CD14-positive monocyte (primary cell): ENCODE measurements at places on chromosomes 3 and 15. TPM values are rescaled to one million over a fixed set of nuclear protein-coding genes. Genes with fewer than 3 reads are reported as not detected.

GRCh38 chr3:13479332-13479581 is 849 bp upstream of the HDAC11 start:
- no peaks in the 10 kb centered on the region for H3K36me3 ChIP-seq
- no peaks in the 10 kb centered on the region for H3K27me3 ChIP-seq
- peak overlapping the region; percentile 89 for H3K27ac ChIP-seq
- peaks cover 29% of the 10 kb centered on the region for H3K4me1 ChIP-seq
- no peak for DNase-seq

DNA sequence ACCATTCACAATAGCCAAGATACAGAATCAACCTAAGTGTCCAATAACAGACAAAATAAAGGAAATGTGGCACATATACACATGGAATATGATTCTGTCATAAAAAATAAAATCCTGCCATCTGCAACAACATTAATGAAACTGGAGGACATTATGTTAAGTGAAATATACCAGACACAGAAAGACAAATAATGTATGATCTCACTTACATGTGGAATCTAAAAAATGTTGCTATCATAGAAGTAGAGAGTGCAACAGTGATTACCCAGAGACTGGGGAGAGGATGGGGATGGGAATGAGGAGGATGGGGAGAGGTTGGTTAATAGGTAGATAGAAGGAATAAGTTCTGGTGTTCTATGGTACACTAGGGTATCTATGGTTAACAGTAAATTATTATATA is 28.7 kb downstream of the MRPL3 start:
- H3K27me3 ChIP-seq: no peaks in the 10 kb centered on the region
- H3K36me3 ChIP-seq: peaks cover 34% of the 10 kb centered on the region
- H3K4me3 ChIP-seq: no peak overlapping the region

- no peak for DNase-seq
- no peaks in the 10 kb centered on the region for H3K36me3 ChIP-seq
- no peak overlapping the region for H3K4me3 ChIP-seq
- H3K27ac ChIP-seq: no peak overlapping the region
Observed at GRCh38 chr3:113084777-113085176, 94.0 kb downstream of the GTPBP8 start.

GRCh38 chr15:25993506-25993905 is 130.4 kb upstream of the ATP10A start:
- H3K4me3 ChIP-seq: no peak overlapping the region
- no peaks in the 10 kb centered on the region for H3K27me3 ChIP-seq

DNA sequence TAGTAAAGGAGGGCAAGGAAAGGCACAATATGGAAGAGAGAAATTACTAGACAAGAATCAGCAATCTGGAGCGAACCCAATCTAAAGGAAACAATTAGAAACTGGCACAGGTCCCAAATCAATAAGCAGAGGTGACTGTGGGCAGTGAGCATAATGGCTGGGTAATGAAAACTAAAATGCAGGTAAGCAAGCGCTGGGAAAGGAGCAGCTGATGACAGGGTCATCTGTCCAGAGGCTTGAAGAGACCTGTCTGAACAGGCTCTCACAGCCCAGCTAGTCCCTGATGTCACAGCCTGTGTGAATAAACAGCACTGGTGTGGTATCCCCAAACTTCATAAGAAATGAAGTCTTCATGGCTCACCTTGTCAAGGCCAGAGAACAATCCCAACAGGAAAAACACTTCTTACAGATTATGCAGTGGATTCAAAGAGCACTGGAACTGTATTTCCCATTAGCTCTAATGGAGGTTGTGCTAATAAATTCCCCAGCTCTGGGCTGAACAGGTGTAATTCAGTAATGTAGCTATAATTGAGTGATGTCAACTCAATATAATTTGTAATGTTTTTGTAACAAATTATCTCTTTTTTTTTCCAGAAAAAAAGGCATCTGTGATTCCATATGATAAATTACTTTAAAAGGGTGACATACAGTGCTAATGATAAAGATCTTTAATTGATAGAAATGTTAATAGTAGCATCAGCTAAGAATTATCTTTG is 197.3 kb downstream of the FHIT start:
- no peak for DNase-seq
- no peak overlapping the region for H3K4me3 ChIP-seq
- no peaks in the 10 kb centered on the region for H3K27me3 ChIP-seq
- H3K4me1 ChIP-seq: no peaks in the 10 kb centered on the region

DNA sequence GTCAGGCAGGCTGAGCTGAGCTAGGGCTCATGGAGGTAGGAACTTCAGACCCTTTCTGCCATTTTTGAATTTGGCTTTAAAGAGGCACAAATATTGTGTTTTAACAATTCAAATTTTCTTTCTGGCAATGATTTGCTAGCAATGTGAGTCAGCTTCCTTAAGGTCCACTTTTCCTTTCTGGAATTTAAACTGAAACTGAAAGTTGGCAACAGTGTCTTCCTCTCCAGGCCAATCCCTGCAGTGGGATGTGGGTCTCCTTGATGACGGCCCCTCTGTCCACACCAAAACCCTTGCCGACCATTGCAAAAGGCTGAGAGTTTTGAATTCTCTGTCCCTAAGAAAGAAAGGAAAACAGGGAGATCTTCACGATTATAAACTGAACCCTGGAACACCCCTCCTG is 27.1 kb downstream of the RPSA start:
- no peak for DNase-seq
- H3K27me3 ChIP-seq: no peaks in the 10 kb centered on the region
- H3K4me1 ChIP-seq: no peaks in the 10 kb centered on the region
- no peaks in the 10 kb centered on the region for H3K36me3 ChIP-seq

- H3K27ac ChIP-seq: no peak overlapping the region
- H3K27me3 ChIP-seq: no peaks in the 10 kb centered on the region
- no peak for DNase-seq
Observed at GRCh38 chr3:110881069-110881468, 190.5 kb upstream of the NECTIN3 start.

DNA sequence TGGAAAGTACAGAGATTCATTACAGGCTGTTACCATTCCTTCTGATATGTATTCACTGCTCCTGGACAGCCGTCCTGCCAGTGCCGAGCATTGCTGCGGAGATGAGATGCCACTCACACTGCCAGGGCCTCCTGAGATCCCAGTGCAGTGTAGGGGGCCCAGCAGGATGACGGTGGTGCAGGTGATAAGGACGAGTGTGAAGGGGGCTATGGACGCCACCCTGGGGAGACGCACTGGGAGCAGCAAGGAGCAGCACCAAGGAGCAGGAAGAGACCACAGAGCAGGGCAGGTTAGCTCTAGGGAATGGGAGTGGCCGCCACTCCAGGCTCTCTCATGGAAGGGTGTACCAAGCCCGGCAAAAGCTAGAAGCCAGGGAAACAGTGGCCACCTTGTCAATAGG is 4.0 kb upstream of the KLF15 start:
- no peaks in the 10 kb centered on the region for H3K36me3 ChIP-seq
- no peak overlapping the region for H3K27ac ChIP-seq
- peaks cover 18% of the 10 kb centered on the region for H3K4me1 ChIP-seq
- no peak for DNase-seq
- no peak overlapping the region for H3K4me3 ChIP-seq

DNA sequence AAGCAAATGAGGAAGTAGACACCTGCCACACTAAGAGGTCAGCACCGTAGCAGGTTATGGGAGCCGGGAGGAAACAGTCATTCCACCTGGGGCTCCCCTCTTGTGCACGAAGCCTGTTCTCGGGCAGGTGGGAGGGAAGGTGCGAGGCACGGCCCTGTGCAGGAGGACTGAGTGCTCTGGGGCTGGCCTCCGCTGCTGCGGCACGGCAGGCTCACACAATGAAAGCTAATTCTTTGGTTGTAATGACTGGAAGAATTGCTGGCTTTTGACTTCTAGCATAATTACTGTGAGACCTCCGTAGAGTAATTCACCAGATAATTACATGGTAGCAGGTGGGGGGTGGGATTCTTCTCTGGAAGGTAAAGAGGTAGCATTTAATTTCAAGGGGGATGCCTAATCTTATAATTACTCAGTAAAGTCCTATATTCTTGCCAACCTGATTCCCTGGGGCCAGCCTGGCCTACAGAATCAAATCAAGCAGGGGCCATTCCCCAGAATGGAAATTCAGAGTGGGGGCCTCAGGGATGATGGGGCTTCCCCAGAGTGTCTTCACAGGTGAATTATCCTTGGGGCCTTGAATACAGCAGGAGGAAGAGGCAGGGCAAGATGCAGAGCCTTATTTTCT is 129.1 kb downstream of the TPRA1 start:
- H3K27me3 ChIP-seq: peaks cover 24% of the 10 kb centered on the region
- DNase-seq: no peak
- H3K4me3 ChIP-seq: no peak overlapping the region
- H3K4me1 ChIP-seq: no peaks in the 10 kb centered on the region
- no peak overlapping the region for H3K27ac ChIP-seq

- H3K27ac ChIP-seq: no peak overlapping the region
- H3K4me3 ChIP-seq: no peak overlapping the region
- DNase-seq: no peak
- H3K36me3 ChIP-seq: no peaks in the 10 kb centered on the region
- H3K27me3 ChIP-seq: no peaks in the 10 kb centered on the region
- no peaks in the 10 kb centered on the region for H3K4me1 ChIP-seq
Observed at GRCh38 chr3:186760141-186760833, 23.1 kb upstream of the EIF4A2 start.

GRCh38 chr15:76200641-76201105 is 110.6 kb downstream of the ETFA start:
- H3K27me3 ChIP-seq: no peaks in the 10 kb centered on the region
- H3K4me3 ChIP-seq: no peak overlapping the region
- no peak overlapping the region for H3K27ac ChIP-seq
- H3K4me1 ChIP-seq: peaks cover 4% of the 10 kb centered on the region
- no peak for DNase-seq
- no peaks in the 10 kb centered on the region for H3K36me3 ChIP-seq

DNA sequence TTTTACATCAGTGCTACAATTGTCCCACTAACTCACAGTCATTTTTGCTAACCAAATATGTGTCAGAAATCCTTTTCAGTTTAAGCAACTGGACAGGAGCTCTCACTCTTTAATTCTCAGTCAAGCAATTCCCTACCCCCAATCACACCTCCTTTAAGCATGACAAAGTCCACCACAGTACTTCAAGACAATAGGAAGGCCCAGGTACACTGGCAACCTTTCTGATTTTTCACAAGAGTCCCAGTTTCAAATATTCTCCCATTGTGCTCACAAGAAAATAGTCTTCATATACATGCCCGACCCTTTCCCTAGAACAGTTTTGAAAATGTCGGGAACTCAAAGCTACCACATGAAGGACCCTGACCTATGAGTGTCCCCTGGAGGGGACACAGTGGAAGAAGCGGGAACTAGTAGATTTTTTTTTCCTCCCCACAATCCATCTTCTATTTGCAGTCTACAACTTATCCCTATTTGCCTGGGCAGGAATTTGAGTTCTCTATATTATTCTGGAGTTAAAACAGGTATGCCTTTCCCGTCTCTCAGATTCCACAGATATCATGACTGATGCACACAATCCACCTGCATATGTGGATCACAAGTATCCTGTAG is 413.5 kb downstream of the TIGIT start:
- H3K4me1 ChIP-seq: peaks cover 11% of the 10 kb centered on the region
- no peaks in the 10 kb centered on the region for H3K36me3 ChIP-seq
- no peak overlapping the region for H3K27ac ChIP-seq

GRCh38 chr3:160403028-160403545 is 3.6 kb downstream of the SMC4 start:
- H3K27ac ChIP-seq: peak overlapping the region; percentile 87
- no peaks in the 10 kb centered on the region for H3K27me3 ChIP-seq
- H3K36me3 ChIP-seq: peaks cover 5% of the 10 kb centered on the region
- peaks cover 33% of the 10 kb centered on the region for H3K4me1 ChIP-seq

- peaks cover 33% of the 10 kb centered on the region for H3K4me1 ChIP-seq
- no peak overlapping the region for H3K4me3 ChIP-seq
- H3K36me3 ChIP-seq: no peaks in the 10 kb centered on the region
- H3K27me3 ChIP-seq: peaks cover 94% of the 10 kb centered on the region
Observed at GRCh38 chr3:169667166-169668071, 3.9 kb upstream of the MECOM start.

GRCh38 chr3:58899953-58900298 is 149.9 kb downstream of the CFAP20DC start:
- H3K4me3 ChIP-seq: peak overlapping the region; percentile 37
- no peaks in the 10 kb centered on the region for H3K27me3 ChIP-seq
- DNase-seq: no peak
- H3K27ac ChIP-seq: no peak overlapping the region
- H3K36me3 ChIP-seq: no peaks in the 10 kb centered on the region

GRCh38 chr3:53243165-53243564 is 12.7 kb downstream of the TKT start:
- H3K4me1 ChIP-seq: peaks cover 91% of the 10 kb centered on the region
- H3K36me3 ChIP-seq: peaks cover 44% of the 10 kb centered on the region
- H3K27ac ChIP-seq: peak overlapping the region; percentile 94
- DNase-seq: no peak

- no peak overlapping the region for H3K4me3 ChIP-seq
- H3K36me3 ChIP-seq: no peaks in the 10 kb centered on the region
- DNase-seq: no peak
- no peaks in the 10 kb centered on the region for H3K4me1 ChIP-seq
- H3K27ac ChIP-seq: no peak overlapping the region
Observed at GRCh38 chr3:189429019-189429418, 202.2 kb upstream of the TP63 start.

DNA sequence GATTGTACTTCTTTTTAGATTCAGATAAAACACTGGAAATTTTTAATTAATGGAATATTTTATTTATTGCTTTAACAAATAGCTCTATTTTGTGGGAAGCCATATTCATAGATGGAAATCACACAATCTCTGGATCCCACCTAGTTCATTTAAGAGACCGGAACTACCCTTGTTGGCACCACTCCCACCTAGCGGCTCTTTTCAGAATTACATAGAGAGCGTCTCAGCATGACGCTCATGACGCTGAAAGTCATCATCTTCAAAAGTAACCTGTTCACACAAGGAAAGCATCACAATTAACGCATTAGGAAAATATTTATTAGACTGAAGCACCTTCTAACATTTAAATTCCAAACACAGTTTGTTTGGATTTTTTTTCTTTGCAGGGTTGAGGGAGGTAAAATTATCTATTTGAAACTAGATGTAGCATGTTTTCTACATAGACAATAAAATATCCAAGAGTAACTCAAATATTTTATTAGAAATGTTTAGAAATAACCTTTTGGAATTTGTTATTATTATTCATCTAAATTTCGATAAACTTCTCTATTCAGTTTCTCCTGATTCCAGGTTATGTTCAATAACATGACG is 214.9 kb upstream of the ARRDC4 start:
- H3K4me1 ChIP-seq: no peaks in the 10 kb centered on the region
- no peak overlapping the region for H3K27ac ChIP-seq
- DNase-seq: no peak
- no peaks in the 10 kb centered on the region for H3K27me3 ChIP-seq
- no peaks in the 10 kb centered on the region for H3K36me3 ChIP-seq

- DNase-seq: no peak
- H3K36me3 ChIP-seq: peaks cover 37% of the 10 kb centered on the region
- no peak overlapping the region for H3K4me3 ChIP-seq
- no peak overlapping the region for H3K27ac ChIP-seq
Observed at GRCh38 chr3:123122057-123122456, 55.2 kb downstream of the PDIA5 start.

- H3K36me3 ChIP-seq: peaks cover 38% of the 10 kb centered on the region
- no peak overlapping the region for H3K4me3 ChIP-seq
Observed at GRCh38 chr3:44661189-44661588, 12.7 kb downstream of the ZNF35 start.

The TGM5 gene
- not detected in 2 replicates for polyA plus RNA-seq

The MYO1E gene
- polyA plus RNA-seq: 6.2 and 7.7 TPM in 2 replicates

The IL17RE gene
- polyA plus RNA-seq: not detected

The PROS1 gene
- polyA plus RNA-seq: 0.85 TPM

The PRICKLE2 gene
- polyA plus RNA-seq: not detected in 2 replicates

The CASR gene
- 0.01 TPM in 1 of 2 replicates, not detected in the other for polyA plus RNA-seq

The GPR171 gene
- not detected for polyA plus RNA-seq

The CLRN1 gene
- polyA plus RNA-seq: not detected

The ASB14 gene
- polyA plus RNA-seq: not detected
